Adrenal gland (tissue), 19 donors: ENCODE measurements at places on chromosomes 5 and 9.

DNA sequence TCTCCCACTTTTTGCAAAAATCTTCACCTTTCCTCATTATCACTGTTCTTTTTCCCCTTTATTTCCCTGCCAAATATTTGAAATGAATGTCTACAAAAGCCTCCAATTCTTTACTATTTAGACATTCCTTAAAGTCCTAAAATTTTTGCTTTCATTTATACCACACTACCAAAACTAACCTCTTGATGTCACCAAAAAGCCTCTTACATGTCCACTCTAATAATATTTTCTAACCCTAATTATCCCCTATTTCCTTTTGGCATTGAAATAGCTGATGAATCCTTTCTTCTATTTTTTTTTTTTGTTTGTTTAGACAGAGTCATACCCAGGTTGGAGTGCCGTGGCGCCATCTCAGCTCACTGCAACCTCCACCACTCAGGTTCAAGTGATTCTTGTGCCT, 32.3 kb upstream of the NRG2 start:
- no peaks in the 10 kb centered on the region for H3K27me3 ChIP-seq
- no peaks in the 10 kb centered on the region for H3K4me1 ChIP-seq
- DNase-seq = no peak
- no peaks in the 10 kb centered on the region for H3K36me3 ChIP-seq
- no peak overlapping the region for H3K27ac ChIP-seq
- H3K4me3 ChIP-seq = no peak overlapping the region

DNA sequence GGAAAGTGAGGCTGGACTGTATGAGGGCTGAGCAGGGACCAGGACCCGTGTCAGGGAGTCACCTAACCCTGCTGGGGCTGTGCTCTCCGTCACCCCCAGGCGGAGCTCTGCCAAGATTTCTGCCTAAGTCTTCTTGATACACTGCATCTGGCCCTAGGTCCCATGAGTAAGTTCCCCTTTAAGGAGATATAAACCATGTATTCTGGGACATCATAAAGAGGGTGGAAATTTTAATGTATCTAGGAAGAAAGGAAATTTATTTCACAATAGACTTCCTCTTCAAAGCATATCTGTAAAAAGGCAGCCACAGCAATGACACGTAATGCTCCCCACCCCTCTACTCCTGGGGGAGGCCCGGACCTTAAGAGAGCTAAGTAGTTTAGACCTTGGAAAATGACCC, 183.4 kb downstream of the FBXL7 start:
- no peaks in the 10 kb centered on the region for H3K4me1 ChIP-seq
- no peak for DNase-seq
- no peak overlapping the region for H3K4me3 ChIP-seq
- no peaks in the 10 kb centered on the region for H3K27me3 ChIP-seq

GRCh38 chr5:51650824-51651223, 267.6 kb downstream of the ISL1 start:
- no peaks in the 10 kb centered on the region for H3K27me3 ChIP-seq
- no peak overlapping the region for H3K4me3 ChIP-seq
- no peak overlapping the region for H3K27ac ChIP-seq
- no peaks in the 10 kb centered on the region for H3K4me1 ChIP-seq

GRCh38 chr9:76591256-76591950, 132.4 kb downstream of the GCNT1 start:
- no peak for DNase-seq
- H3K4me3 ChIP-seq = no peak overlapping the region
- no peak overlapping the region for H3K27ac ChIP-seq
- no peaks in the 10 kb centered on the region for H3K36me3 ChIP-seq
- no peaks in the 10 kb centered on the region for H3K4me1 ChIP-seq

- H3K4me1 ChIP-seq = no peaks in the 10 kb centered on the region
- no peaks in the 10 kb centered on the region for H3K36me3 ChIP-seq
- no peak overlapping the region for H3K27ac ChIP-seq
These were observed 351.2 kb upstream of the C9orf72 start for GRCh38 chr9:27924502-27924901.

GRCh38 chr5:67200809-67201562, 4.4 kb upstream of the CD180 start:
- H3K4me1 ChIP-seq = no peaks in the 10 kb centered on the region
- H3K27ac ChIP-seq = no peak overlapping the region
- DNase-seq = no peak
- H3K4me3 ChIP-seq = no peak overlapping the region
- no peaks in the 10 kb centered on the region for H3K36me3 ChIP-seq

DNA sequence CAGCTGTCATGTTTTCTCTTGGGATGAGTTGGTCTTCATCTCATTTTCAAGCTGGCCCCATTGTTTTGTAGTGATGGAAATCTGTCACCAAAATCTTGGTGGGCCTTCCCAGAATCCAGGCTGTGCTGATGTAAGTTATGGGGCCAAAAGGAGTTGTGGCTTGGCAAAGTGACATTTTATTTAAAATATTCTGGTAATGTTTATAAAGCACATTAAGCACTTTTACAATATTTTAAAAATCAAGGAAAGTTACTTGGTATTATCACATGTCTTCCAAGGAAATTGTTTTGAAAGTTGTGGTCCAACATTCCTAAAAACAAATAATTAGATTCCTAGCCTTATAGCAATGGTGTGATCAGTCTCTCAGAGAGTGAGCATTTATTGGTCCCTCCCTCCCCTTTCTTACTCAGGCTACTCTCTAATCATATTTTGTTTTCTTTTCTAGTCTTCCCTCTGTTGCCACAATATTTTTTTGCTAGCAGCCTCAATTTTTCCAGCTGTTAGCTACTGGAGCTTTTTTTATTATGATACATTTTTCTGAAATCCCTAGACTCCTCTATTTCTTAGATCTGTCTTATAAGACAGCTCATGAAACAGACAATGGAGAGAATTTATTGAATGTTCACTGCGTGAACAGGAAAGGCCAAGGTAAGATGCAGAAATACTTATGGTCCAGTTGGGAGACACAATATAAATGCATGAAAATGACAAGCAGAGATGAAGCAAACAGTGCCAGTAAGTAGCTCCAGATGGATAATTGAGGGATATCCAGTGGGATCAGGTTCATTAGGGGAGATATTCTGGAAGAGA, 408.1 kb upstream of the ZNF608 start:
- no peaks in the 10 kb centered on the region for H3K27me3 ChIP-seq
- no peak overlapping the region for H3K27ac ChIP-seq
- no peaks in the 10 kb centered on the region for H3K4me1 ChIP-seq
- H3K4me3 ChIP-seq = no peak overlapping the region

DNA sequence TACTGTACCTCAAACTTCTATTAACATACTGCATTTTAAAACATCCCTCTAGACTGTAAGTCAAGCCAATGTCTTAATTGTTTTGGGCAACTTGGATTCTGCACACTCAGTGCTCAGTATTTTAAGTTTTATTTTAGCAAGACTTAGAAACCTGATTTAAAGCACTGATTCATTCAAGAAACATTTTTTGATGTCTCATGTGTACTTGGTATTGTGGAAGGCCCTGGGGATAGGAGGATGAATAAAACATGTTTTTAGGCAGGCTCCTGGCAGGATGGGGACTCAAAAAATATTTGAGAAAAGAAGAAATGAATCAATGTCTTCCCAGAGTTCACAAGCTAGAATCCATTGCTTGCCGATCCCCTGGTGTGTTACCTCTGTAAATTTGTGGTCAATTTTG, 334.0 kb upstream of the PUM3 start:
- no peaks in the 10 kb centered on the region for H3K4me1 ChIP-seq
- H3K27me3 ChIP-seq = peaks cover 11% of the 10 kb centered on the region
- DNase-seq = no peak
- H3K36me3 ChIP-seq = no peaks in the 10 kb centered on the region

DNA sequence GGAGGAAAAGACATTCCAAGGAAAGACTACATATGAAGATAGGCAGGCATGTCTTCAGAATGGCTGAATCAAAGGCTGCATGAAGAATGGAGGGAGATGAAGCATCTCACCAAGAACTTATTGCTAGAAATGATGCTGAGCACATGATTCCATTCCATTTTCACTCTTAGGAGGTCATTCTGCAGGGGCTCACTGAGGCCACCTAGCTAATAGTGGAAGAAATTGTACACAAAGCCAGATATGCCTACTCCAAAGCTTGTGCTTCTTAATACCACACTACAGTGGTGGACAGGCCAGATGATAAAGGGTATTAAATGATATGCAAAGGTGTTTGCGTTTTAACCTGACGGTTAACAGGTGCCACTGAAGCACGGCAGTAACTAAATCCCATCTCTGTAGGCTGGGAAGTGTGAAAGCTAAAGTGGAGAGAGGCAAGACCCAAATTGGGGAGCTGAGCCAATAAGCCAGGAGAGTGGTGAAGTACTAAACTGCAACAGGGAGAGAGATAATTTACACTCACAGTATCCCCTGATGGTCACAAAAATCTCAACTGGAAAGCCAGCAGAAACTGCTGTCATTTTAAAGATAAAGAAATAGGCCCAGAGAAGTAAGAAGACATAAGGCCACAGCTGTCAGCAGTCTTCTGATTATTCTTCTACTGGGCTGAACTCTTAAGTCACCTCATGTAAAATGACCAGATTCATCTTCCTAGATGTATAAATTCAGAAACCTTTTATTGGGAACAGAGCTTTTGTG, 14.6 kb downstream of the NDUFA8 start:
- no peaks in the 10 kb centered on the region for H3K27me3 ChIP-seq
- no peak overlapping the region for H3K4me3 ChIP-seq
- H3K4me1 ChIP-seq = no peaks in the 10 kb centered on the region
- no peak overlapping the region for H3K27ac ChIP-seq
- H3K36me3 ChIP-seq = peaks cover 60% of the 10 kb centered on the region

GRCh38 chr9:91517801-91518200, 94.2 kb upstream of the NFIL3 start:
- DNase-seq = no peak
- H3K27ac ChIP-seq = no peak overlapping the region
- no peak overlapping the region for H3K4me3 ChIP-seq
- H3K4me1 ChIP-seq = no peaks in the 10 kb centered on the region

DNA sequence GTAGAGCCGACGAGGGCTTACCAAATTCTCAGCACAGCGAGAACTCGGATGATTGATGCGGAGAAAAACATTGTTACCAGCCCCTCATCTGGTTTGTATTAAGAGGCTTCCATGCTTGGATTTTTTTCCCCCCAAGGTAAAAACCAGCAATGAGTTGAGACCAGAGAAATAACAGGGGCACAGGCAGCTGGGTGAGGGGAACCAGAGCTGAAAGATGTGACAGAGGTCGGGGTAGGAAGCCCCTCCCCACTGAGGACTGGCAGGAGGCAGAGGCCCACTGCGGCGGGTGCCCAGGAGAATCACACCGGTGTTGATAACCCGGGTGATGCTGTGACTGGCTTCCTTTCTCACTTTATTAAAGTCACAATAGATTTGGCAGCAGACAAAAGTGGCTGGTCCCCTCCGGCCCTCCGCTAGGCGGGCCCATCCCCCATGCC, 116.5 kb upstream of the PHYKPL start:
- no peaks in the 10 kb centered on the region for H3K36me3 ChIP-seq
- no peak overlapping the region for H3K4me3 ChIP-seq
- no peaks in the 10 kb centered on the region for H3K27me3 ChIP-seq
- DNase-seq = no peak
- no peaks in the 10 kb centered on the region for H3K4me1 ChIP-seq

DNA sequence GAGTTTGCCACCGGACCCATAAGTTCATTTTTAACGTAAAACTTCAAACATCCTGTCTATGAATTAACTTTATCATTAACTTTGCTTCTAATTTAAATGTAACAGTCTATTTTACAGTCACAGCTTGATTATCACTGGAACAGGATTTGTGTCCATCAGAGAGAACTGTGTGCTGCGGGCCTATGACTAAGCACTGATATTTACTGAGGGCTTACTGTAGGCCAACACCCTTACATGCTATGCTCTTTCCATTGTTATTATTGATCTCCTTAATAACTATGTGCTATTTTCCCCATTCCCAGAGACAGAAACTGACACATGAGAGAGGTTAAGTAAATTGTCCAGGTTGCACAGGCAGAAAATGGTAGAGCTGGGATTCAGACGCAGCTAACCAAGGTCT, 24.0 kb upstream of the GPR151 start:
- no peak for DNase-seq
- H3K27ac ChIP-seq = no peak overlapping the region
- no peak overlapping the region for H3K4me3 ChIP-seq
- H3K4me1 ChIP-seq = no peaks in the 10 kb centered on the region
- no peaks in the 10 kb centered on the region for H3K27me3 ChIP-seq

DNA sequence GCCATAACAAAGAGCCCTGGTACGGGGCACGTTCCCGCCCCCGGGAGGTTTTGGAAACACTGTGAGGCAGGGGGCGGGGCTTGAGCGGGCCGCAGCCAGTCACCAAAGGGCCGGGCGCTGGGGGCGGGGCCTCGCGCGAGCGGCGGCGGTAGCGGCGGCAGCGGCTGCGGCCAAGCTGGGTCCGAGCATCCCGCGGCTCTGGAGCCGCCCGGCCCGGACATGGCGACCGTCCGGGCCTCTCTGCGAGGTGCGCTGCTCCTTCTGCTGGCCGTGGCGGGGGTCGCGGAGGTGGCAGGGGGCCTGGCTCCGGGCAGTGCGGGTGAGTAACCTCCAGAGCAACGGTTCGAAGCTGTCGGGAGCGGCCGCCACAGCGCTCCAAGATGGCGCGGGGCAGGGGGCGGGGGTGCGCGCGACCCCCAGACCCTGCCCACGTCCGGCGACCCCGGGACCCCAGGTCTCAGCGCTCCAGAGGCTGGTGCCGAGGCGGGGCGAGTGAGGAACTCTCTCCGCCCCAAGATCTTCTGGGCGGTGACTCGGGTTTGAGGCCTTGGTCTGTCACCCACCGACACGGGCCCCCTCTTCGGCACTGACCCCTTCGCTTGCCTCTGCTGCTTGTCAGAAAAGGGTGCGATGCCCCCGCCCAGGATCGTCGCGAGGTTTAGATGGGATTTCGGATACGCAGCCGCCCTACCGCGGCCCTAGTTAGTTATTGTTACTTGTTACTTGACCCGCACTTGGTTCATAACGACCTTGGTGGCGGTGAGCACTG, at the start of gene RECK:
Gene RECK, plus strand, starts transcription at position 134 of the 769 bp plus-strand sequence. Its CDS starts 86 bp downstream, at position 220.
- no peaks in the 10 kb centered on the region for H3K4me1 ChIP-seq
- no peaks in the 10 kb centered on the region for H3K27me3 ChIP-seq
- peak; percentile 87 for DNase-seq
- H3K27ac ChIP-seq = no peak within 1 kb of the TSS
- H3K4me3 ChIP-seq = peak within 1 kb of the TSS; percentile 73

DNA sequence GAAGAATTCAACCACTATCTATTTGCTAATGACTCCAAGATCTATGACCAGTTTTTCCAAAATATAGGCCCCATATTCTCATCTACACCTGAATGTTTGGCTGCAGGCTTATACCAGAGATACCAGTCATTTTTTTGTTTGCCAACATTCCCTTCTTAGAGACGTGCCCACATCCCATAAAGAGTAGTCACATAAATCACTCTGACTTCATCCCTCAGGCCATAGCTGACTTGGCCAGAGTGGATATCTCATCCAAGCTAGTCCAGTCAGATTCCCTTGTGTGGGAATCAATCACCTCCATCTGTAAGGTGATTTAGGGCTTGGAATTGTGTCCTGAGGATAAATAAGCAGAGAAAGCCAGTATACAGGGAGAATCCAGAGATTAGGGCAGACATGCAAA, 124.3 kb upstream of the SLC24A2 start:
- no peak for DNase-seq
- no peaks in the 10 kb centered on the region for H3K4me1 ChIP-seq
- H3K27ac ChIP-seq = no peak overlapping the region

- H3K27ac ChIP-seq = peak overlapping the region; percentile 81
- no peaks in the 10 kb centered on the region for H3K36me3 ChIP-seq
- peak; percentile 65 for DNase-seq
- no peak overlapping the region for H3K4me3 ChIP-seq
- no peaks in the 10 kb centered on the region for H3K27me3 ChIP-seq
These were observed 52.8 kb downstream of the WHRN start for GRCh38 chr9:114452219-114453165.
